ENCODE measurements at places on chromosomes 2 and 18.

- no peak for DNase-seq
Observed at GRCh38 chr2:184677171-184677570, 78.8 kb downstream of the ZNF804A start.

DNA sequence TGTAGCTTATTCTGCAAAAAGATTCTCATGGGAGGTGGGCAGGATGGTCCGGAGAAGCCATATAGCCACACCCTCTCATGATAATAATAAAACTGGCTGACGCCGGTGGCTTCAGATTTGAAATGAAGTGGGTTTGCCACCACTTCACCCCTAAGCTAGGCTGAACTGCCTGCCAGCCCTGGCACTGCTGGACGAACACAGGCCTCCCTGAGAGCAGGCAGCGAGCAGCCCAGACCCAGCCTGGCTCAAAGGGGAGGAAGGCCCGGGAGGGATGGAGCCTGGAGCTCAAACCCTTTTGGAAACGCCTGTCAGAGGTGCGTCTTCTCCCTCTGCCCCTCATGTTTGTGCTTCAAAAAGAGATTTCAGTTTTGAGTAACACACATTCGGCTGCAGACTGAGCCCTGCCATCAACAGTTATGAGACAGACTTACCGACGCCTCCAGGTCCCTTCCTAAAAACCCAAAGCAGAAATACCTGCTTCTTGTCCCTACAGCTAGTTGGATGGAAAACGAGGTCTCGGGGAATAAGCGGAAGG is 71.1 kb upstream of the HPCAL1 start:
- DNase-seq: no peak

- no peak for DNase-seq
Observed at GRCh38 chr2:144041612-144042011, 478.3 kb downstream of the ZEB2 start.

- DNase-seq: no peak
Observed at GRCh38 chr2:189763908-189764661, 1.5 kb upstream of the OSGEPL1 start.

- no peak for DNase-seq
Observed at GRCh38 chr2:75186821-75187220, 12.5 kb downstream of the TACR1 start.

DNA sequence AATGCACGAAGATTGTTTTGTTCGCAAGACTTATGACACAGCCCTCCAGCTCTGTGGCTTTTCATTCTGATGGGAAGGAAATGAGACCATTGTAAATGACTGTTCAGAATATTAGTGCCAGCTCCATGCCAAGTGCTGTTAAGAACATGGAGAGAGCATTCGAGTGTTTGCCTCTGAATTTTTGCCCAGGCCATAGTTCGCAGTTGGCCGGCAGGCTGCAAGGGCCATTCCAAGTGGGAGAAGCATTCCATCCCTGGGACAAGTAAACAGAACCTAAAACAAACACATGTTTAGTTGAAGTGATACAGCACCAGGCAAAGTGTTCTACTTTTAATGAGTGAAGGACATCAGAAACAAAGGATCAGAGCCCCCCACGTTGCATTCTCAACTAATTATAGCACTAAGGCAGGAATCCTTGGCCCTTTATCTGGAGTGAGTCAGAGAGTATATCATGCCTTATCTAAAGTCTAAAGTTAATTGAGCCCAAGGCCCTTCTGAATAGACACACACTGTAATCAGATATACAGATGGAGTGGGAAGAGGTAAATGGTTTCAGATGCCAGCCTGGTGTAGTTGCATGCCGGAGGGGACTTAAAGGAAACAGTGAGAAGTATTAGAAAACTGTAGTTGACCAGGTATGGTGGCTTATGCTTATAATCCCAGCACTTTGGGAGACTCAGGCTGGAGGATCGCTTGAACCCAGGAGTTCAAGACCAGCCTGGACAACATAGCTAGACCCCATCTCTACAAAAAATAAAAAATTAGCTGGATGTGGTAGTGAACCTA is 53.3 kb downstream of the NEDD4L start:
- DNase-seq: no peak

GRCh38 chr2:157415591-157416101 is 28.2 kb downstream of the CYTIP start:
- DNase-seq: no peak

DNA sequence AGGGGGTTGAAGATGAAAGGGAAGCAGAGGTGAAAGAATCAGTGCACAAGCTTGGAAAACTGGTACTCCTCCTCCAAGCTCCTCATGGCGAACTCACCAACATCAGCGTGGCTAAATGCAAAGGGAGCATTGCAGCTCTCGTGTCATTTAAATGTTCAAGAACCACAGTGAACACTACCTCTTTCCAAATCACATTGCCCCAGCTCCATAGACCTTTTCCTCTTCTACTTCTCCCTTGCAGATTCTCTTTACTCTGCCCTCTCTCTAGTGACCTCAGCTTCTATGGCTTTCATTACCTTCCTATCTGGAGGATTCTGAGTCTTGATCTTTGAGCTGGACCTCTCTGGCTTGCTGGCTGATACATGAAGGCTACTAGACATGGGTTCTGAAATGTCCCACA is 14.3 kb downstream of the EPB41L3 start:
- no peak for DNase-seq

DNA sequence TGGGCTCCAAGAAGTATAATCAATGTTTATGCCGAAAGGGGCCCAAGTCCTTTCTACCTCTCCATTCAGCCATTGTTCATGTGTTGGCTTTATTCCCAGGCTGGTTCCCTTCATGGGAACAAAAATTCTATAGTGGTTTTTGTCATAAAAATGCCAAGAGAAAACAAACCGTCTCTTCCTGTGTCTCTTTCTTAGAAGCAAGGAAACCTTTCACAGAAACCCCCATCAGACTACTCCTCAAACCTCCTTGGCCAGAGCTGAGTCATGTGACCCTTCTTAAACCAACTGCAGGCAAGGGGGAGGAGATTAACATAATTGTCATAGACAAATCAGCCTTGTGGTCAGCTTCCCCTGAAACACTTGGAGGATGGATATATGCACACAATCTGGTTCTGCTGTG is 75.1 kb upstream of the TANK start:
- no peak for DNase-seq

DNA sequence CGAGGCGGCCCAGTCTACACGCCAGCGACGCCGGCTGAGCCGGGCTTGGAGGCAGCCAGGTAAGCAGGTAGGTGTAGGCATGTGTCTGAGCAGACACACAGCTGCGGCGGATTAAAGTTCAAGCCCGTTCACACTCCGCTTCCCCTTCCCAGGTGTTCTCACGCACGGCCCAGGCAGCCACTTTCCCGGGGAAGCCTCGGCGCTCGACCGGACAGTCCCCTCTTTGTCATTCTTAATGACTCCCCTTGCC is 367 bp downstream of the TGFA start:
- DNase-seq: no peak

Measured in stimulated activated CD4-positive, alpha-beta T cell treated with anti-CD3 and anti-CD28 coated beads, Interleukin-1b, Interleukin-23, amount 100 ng/mL, for 1 hour (primary cell).